Skeletal muscle cell (primary cell): ENCODE measurements at places on chromosomes 11 and 22.

DNA sequence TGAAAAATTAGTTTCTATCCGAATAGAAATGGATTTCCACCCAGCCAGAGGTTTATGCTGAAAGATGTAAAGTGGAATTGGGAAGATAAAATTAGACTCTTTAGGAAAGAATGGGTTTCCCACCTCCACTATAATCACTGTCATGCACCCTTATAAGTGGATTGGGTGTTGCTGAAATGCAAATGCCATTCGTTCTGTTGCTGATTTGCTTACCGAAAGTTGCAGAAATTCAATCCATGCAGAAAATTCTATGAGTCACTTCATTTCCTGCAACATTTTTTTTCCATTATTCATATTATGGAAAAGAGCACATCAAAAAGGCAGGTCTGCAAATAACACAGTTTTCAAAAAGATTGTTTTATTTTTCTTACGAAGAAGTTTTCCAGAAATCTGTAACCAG is 65.6 kb downstream of the LDLRAD3 start:
- no peak for DNase-seq

- DNase-seq, result no peak
Observed at GRCh38 chr11:83249445-83249844, 36.7 kb downstream of the CCDC90B start.

DNA sequence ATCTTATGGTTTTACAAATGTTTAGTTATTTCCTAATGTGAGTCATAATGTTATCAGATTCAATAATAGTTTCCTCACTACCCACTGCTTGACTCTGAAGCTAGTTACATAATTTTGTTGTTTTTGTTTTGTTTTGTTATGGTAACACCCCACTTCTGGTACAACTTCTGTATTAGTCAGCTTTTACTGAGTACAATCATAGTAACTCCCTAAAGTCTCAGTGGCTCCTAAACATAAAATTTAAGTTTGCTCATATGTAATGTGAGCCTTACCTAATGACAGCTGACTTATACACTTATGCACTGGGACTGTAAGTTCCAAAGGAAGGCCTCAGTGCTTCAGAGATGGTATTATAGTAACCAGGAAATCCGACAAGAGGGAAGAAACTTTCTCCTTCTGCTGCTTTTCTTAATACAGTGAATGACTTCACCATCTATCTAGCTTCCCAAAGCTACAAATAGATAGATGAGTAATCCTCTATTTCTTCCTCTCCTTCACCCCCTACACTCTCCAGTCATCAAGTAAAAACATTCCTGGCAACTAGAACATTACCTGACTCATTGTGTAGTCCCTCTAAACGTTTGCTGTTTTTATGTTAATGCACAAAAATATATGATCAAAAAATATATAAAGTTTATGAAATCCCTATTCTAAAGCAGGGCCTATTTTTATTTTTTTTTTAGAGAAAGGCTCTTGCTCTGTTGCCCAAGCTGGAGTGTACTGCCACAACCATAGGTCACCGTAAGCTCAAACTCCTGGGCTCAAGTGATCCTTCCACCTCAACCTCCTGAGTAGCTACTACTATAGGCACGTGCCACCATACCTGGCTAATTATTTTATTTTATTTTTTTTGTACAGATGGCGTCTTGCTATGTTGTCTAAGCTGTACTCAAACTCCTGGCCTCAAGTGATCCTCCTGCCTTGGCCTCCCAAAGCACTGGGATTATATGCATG is 563.0 kb downstream of the SOX6 start:
- peak; percentile 77 for DNase-seq

- peak; percentile 38 for DNase-seq
Observed at GRCh38 chr11:91100427-91100826, 877.6 kb upstream of the CHORDC1 start.

- DNase-seq, result no peak
Observed at GRCh38 chr11:112661571-112661970, 299.6 kb upstream of the NCAM1 start.

GRCh38 chr11:112253605-112254242 is 6.9 kb downstream of the PLET1 start:
- DNase-seq, result no peak

DNA sequence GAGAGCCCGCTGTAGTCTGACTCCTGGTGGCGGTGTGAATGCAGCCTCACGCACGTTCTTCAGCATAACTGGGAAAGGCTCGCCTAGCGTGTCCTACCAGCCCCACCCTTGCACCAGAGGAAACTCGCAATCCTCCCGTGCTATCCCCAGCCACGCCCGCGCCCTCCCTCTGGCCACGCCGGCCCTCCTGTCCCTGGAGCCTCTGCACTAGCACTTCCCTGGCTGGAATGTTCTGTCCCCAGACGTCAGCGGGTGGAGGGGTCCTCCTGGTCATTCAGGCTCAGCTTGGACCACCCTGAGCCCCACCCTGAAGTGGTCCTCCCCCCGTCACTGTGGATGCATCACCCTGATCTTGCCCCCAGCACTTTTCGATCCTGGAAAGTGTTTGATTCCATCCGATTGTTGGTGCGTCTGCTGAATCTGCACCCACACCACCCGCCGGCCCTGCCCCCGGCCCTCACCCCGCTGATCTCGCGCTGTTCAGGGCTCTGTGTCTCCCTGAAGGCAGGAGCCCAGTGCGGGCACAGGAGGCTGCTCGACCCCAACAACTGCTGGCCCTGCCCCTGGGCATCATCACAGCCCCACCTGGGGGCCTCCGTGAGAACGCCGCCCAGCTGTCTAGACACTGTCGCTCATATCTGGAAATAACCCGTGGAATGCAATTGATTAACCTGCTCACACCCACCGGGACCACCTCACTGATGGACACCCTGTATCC is 437.0 kb downstream of the TBC1D22A start:
- no peak for DNase-seq
